Transverse colon (tissue), 4 donors: ENCODE measurements at places on chromosomes 12 and 14. TPM values are rescaled to one million over a fixed set of nuclear protein-coding genes. Genes with fewer than 3 reads are reported as not detected.

Gene ASCL1
- total RNA-seq = not detected

Gene TMEM117
- 30.2 TPM for total RNA-seq

Gene CLEC9A
- total RNA-seq = not detected

Gene SLC25A47
- total RNA-seq = 0.32 TPM

Gene LYZ
- total RNA-seq = 2.0 TPM

Gene TAS2R10
- total RNA-seq = 0.79 TPM

Gene FOXG1
- not detected for total RNA-seq

Gene TNFAIP2
- total RNA-seq = 71.2 TPM

Gene PRB2
- total RNA-seq = not detected

Gene PTPRR
- 50.9 TPM for total RNA-seq

Gene PLA2G1B
- total RNA-seq = not detected
